GM13976 (cell line): ENCODE measurements at places on chromosomes 13 and 19.
A peak's percentile ranks its signal among the peaks of the same experiment; 100 is the strongest.

DNA sequence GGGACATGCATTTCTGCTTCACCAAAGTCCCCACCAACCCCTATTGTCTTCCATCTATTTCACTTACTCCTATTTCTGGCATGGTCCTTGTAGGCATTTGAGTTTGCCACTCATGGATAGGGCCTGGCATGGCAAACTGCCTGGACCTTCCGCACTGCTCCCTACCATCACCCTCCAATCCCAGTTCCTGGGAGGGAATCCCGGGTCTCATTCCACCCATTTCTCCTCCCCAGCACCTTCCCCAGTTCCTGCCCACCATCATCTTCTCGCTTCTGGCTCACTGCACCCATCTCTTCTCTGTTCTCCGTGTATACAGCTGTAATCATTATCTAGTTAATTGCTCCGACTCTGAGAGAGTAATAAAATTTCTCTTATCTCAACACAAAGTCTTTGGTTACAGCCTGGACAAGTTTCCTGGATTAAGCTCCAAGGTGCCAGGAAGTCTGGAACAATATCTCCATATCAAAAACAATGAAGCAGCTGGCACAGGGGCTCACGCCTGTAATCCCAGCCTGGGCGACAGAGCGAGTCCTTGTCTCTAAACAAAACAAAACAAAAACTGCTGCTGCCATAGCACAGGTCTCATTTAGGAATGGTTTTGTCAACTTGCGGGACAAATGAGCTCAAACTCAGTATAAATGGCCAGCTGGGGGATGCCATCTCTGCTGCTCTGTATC, 17.0 kb upstream of the COX7A1 start:
- no peak for DNase-seq

DNA sequence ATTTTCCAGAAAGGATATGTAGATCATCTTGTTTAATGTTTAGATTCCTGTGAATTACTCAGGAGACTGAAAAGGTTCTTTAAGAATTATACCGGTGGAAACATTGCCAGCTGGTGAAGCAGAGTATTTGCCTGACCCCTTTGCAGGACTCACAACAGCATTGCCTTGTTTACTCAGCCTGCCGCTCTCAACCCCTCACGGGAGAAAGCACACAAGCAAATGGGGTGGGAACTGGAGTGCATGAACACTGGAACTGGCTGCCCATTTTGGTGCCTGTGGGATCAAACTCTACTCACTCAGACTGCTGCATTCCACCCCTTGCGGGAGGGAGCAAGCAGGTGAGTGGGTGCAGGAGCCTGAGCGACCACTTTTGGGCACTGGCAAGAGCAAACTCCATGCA, 804.7 kb upstream of the SLITRK1 start:
- no peak for DNase-seq

- peak; percentile 51 for DNase-seq
These were observed 688 bp downstream of the ZNF606 start for GRCh38 chr19:58001895-58002369.

DNA sequence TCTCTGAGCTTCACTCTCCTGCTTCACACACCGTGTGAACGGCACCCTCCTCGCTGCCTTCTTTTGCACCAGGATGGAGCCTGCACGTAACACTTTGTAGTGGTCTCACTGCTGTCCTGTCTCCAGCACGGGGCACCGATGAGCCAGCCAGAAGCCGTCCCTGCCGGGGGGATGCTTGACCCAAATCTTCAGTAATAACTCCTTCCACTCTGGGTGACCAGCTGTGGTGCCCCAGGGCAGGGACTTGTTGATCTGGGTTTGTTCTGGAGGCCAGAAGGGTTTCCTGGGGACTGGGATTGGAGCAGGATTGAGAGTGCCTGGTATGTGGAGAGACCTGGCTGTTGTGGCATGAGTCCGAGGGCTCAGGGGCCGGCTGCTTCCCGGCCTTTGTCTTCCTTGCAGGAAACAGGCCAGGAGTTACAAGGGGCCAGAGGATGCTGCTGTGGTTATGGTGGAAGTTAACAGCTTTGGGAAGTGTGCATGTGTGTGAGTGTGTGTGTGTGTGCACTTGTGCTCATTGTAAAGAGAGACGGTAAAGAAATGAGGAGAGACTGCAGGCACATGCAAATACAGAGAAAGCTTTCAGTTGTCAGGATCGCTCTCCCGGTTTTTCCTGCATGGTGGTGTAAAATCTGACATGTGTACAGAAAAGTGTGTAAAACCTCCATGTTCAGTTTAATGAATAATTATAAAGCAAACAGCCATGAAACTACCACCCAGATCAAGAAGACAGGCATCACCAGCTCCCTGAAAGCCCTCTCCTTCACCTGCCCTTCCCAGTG, 18.9 kb downstream of the PAK4 start:
- no peak for DNase-seq

GRCh38 chr13:89496478-89496877, 1825.3 kb downstream of the SLITRK5 start:
- DNase-seq: no peak

DNA sequence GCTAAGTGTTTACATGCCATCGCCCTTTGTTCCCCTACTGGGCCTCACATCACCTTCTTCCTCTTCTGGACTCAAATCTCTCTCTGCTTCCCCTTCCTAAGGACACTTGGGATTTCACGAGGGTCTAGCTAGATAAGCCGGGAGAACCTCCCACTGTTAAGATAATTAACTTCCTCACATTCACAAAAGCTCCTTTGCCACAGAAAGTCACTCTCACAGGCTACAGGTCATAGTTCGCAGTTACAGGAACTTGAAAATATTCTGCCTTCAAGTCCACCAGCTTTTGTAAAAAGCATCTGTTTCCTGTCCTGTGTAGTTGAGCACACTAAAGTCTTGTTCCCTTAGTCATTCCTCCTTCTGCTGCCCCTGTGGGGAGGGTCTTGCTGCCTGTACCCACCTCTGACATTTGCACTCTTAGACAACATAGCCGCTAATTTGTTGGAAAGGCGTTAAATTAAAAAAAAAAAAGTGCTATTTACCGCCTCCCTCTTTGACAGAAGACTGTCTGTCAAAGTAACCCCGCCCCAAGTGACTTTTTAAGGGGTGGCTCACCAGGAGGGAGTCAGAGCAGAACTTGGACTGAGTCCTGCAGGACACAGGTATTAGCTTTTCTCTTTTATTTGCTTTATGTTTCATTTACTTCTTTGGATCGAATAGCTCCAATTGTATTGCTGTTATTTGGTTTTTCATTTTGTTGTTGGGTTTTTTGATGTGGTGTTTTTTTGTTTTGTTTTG, 26.8 kb upstream of the CEACAM21 start:
- DNase-seq: peak; percentile 58

DNA sequence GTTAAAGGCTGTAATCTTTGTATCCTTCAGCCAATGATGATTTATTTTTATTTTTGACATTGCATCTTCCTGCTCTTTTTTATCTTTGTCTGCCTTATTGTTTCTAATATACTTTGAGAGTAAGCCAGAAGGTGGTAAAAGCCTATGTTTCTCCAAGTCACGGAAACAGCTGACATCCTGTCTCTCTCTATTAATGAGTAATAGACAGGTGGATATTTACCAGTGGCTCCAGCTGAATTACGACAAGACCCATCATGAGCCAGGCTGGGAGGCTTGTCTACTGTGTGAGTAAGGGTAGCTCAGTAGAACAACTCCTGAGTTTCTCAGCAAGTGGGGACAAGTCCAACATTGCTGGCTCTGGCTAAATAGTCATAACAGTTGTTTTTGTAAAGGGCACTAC, 166.6 kb downstream of the NDFIP2 start:
- DNase-seq: no peak

DNA sequence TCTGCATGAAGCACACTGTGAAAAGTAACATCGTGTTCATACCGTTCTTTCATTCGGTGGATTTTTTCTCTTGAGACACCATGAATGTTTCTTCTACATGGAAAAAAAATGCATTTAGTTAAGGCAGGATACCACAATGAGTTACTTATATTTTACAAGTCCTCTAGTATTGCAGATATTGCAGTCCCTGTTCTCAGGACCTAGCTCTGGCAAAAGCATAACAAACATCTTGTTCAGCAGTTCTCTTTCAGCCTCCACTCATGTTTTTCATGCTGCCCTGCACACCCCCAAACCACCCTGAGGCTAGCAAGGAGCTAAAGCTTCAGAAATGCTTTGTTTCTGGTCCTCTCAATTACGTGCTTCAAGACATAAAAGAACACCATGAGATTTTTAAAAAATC, 24.8 kb downstream of the N4BP2L1 start:
- no peak for DNase-seq

GRCh38 chr19:13974073-13974472, 21.8 kb downstream of the DCAF15 start:
- no peak for DNase-seq

DNA sequence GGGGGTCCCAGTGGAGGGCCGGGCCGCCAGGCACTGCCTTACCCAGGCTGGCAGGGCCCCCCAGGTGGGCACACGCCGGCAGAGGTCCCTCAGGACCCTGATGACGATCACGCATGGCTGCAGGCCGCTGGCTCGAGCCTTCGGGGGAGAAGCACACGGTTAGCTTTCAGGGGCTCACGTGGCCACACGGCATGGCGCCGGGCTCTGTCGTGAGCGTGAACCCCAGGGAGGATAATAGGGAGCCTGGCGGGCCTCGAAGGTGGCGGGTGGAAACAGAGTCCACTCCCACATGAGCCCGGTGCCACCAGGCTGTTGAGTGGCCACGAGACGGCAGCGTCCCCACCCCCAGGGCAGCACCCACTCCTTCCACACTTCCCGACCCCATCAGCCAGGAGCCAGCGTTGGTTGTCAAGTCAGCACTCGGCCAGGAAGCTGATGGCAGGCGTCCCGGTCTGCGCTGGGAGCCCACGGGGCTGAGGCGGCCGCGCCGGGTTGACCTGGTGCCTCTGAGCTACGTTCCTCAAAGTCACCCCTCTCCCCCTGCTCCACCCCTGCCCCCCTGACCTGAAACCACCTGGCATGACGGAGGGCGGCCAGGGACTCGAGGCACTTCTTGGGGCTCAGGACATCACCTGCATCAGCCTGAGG, 24.7 kb upstream of the MATK start:
- DNase-seq: no peak

- no peak for DNase-seq
These were observed 56.0 kb upstream of the FNDC3A start for GRCh38 chr13:48919751-48920150.

- DNase-seq: no peak
These were observed 36.8 kb downstream of the CAB39L start for GRCh38 chr13:49407068-49407467.

DNA sequence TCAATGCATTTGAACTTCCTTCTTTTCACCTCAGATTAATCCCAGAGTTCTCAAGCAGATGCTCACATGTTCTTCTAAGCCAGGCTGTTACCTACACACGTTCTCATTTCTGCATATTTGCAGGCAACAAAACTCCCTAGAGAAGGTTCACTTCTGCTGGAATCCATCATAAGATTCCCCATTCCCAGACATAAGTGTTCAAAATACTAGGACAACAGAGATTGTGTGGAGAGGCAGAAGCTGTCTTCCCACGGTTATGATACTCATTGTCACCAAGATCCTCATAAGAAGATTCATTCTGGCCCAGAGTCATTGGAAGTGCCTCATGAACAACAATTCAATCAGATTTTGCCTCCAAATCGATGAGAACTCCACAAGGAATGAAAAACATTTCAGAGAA, 931.6 kb upstream of the MIR17HG start:
- DNase-seq: no peak

- DNase-seq: no peak
These were observed 39.9 kb downstream of the TMTC4 start for GRCh38 chr13:100634696-100635095.

- no peak for DNase-seq
These were observed 97.5 kb downstream of the SLC10A2 start for GRCh38 chr13:102968572-102969228.

GRCh38 chr19:7879111-7879807, 5.1 kb upstream of the PRR36 start:
- no peak for DNase-seq

DNA sequence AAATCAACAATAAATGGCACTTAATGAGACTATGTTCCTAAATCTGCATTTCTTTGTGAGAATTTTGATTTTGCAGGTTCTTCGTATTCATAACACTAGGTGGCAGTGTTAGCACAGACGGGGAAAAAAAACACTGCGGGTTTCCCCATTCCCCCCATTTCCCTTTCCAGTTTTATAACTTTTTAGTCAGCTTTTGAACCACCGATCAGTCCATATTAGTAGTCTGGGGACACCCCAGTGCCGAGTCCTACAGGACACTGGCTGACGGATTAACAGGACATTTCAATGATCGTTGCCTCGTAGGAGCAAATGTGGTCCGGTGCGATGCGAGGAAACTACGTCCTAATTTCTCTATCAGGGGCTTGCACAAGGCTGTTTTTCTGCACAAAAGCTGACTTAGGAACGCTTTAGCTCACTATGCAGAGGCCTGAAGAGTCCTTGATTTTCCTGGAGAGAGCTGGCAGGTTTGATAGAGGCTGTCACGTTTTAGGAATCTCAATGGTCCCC, 234.3 kb downstream of the LMO7 start:
- DNase-seq: peak; percentile 43

DNA sequence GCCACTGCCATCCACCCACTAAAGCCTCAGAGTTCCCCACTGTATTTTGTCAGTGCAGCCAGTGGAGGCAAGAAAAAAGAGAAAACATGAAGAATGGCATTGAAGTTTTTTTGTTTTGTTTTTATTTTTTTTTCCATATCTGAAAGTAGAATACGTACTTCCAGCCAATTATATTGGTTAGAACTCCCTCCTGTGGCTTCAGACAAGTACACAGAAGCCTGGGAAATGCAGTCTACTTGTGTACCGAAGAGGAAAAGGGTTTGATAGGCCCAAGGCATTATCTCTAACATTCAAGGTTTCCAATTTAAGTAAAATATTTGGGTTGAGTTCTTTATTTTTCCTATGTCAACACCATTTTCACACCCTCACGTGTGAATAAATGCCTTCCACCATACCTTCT, 696.2 kb upstream of the GPC6 start:
- DNase-seq: no peak

GRCh38 chr19:33997690-33998089, 174.6 kb upstream of the LSM14A start:
- no peak for DNase-seq

GRCh38 chr19:48310227-48310626, 15.1 kb upstream of the EMP3 start:
- no peak for DNase-seq
